ENCODE measurements at places on chromosomes 2 and 18.

GRCh38 chr18:24543795-24544498, 83.5 kb downstream of the HRH4 start:
- DNase-seq = no peak

GRCh38 chr2:105388971-105389381, 9.9 kb downstream of the FHL2 start:
- no peak for DNase-seq

- peak; percentile 34 for DNase-seq
Observed at GRCh38 chr2:24164416-24164973, 10.4 kb upstream of the FAM228A start.

- no peak for DNase-seq
Observed at GRCh38 chr2:106095478-106096298, 98.4 kb downstream of the UXS1 start.

- no peak for DNase-seq
Observed at GRCh38 chr2:121008975-121009374, 273.3 kb downstream of the GLI2 start.

DNA sequence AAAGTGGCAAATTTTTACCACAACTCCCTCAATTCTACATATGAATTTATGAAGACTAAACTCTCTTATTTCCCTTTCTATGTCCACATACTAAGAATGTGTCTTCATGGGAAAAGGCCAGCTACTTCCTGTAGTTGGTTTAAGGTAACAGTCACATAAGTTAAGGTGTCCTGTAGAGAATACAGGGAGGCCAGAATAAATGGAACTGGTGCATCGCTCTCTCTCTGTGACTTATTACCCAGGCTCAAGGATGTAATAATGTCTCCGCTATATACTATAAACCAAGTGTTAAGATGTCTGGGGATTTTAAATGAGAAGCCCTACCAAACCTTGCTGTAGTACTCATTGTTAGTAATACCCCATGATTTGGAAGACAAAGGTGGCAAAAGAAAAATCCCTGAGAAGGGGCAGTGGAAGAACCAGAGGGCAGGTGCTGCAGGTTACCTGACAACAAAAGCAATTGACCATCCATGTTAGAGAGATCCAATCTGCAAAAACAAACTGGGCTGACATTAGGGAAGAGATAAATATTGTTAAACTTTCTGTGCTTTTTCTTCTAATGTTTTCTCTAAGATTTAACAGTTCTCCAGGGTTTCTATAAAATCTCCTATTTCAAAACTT, 372.8 kb downstream of the TMX3 start:
- no peak for DNase-seq

- DNase-seq = no peak
Observed at GRCh38 chr2:23757686-23758433, 169.1 kb downstream of the ATAD2B start.

GRCh38 chr2:157990173-157990572, 111.5 kb upstream of the UPP2 start:
- no peak for DNase-seq

DNA sequence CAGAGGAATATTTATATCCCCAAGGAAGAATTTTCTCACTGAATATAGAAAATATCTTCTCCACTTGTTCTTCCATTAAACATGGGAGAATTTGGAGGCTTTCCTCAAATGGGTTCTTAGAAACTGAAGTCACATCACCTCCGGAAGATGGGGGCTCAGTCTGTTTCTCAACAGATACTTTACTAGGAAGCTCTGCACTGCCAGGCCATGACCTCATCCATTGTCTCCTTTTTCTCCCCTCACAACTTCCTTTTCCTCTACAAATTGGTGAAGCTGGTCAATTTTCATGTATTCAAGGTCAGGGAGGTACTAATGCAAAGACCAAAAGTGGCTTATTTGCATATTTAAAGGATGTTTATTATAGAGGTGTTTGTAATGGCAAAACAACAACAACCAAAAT, 173.1 kb downstream of the RNF152 start:
- DNase-seq = no peak

DNA sequence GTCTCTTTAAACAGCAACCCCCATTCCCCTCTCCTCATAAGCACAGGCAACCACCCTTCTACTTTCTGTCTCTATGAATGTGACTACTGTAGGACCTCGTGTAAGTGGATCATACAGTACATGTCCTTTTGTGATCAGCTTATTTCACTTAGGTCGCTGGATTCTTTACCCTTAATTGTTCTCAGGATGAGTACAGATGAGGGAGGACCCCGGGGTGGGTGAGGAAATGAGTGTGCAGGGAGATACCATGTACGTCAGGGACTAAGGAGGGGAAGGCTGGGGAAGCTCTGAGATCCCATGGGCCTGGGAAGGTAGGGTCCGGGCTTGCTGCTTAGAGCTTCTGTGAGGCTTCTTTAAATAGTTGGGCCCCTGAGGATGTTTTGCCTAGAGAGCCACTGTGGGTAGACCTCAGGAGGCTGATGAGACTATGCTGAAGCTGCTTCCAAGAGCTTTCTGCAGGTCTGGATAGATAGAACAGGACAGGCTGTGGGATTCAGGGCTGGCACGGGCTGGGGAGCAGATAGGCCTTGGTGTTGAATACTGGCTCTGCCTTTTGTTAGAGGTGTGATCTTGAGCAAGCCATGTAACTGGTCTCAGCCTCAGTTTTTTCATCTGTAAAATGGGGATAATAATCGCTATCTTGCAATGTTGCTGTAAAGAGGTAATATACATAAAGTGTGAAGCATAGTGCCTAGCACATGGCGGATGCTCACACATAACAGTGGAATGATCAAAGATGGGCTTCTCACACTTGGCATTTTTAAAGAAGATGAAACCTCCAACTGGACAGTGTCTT, 155.3 kb downstream of the PRKCE start:
- DNase-seq = no peak

DNA sequence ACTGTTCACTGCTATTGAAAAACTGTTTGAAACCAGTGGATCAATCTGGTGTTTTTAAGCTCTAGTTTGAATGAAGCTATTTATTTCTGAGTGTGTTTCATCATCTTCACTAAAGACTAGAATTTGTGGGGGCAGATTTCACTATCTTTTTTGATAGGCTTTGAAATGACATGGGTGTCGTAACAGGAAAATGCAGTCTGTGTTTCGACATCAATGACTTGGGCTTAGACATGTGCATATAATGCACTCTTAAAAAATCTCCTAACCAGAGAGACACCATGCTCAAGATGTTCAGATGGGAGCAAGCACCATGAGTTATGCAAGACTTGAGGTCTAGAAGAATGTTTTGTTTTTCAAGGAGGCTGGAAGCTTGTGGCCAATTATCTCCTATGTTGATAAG, 221.6 kb downstream of the GPD2 start:
- DNase-seq = no peak
